ENCODE measurements at places on chromosomes 12 and 14. TPM values are rescaled to one million over a fixed set of nuclear protein-coding genes. Genes with fewer than 3 reads are reported as not detected.

GRCh38 chr12:127640181-127640886 lies 626.6 kb upstream of the TMEM132C start:
- no peak overlapping the region for H3K27ac ChIP-seq
- H3K36me3 ChIP-seq: no peaks in the 10 kb centered on the region
- peaks cover 8% of the 10 kb centered on the region for H3K4me1 ChIP-seq
- no peak for DNase-seq

DNA sequence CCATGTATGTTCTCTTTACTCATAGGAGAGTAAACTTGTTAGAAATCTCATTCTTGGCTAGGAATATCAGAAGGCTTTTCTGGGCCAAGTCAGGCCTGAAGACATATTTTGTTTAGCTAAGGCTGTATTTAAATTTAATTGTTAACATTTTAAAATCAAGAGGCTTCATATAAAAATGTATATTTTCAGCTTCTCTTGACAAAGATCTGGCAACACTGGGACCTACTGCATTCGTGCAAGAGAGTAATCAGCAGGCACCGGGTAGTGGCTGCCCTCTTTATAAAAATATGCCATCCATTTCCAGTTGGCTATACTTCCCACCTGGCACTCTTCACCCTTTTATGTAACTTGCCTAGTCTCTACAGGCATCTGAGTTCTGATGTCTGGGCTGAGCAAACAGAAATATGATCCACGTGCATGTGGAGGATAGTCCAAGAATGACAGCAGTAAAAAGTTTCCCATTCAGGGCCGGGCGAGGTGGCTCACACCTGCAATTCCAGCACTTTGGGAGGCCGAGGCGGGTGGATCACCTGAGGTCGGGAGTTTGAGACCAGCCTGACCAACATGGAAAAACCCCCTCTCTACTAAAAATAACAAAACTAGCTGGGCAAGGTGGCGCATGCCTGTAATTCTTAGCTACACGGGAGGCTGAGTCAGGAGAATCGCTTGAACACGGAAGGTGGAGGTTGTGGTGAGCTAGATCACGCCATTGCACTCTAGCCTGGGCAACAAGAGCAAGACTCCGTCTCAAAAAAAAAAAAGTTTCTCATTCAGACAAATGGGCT lies 2.0 kb upstream of the SOS2 start:
- H3K36me3 ChIP-seq: peaks cover 5% of the 10 kb centered on the region
- H3K27me3 ChIP-seq: no peaks in the 10 kb centered on the region
- H3K4me3 ChIP-seq: no peak overlapping the region
- no peak overlapping the region for H3K27ac ChIP-seq
- H3K4me1 ChIP-seq: peaks cover 19% of the 10 kb centered on the region
- DNase-seq: no peak

- no peaks in the 10 kb centered on the region for H3K36me3 ChIP-seq
- peaks cover 13% of the 10 kb centered on the region for H3K4me1 ChIP-seq
- H3K27me3 ChIP-seq: peaks cover 93% of the 10 kb centered on the region
- H3K27ac ChIP-seq: no peak overlapping the region
- no peak overlapping the region for H3K4me3 ChIP-seq
These were observed 8.0 kb downstream of the AGAP2 start for GRCh38 chr12:57730336-57731067.

- DNase-seq: peak; percentile 35
- H3K4me3 ChIP-seq: peak overlapping the region; percentile 45
- H3K36me3 ChIP-seq: no peaks in the 10 kb centered on the region
- peaks cover 5% of the 10 kb centered on the region for H3K27me3 ChIP-seq
These were observed 13.2 kb upstream of the SERPINA3 start for GRCh38 chr14:94598816-94599655.

DNA sequence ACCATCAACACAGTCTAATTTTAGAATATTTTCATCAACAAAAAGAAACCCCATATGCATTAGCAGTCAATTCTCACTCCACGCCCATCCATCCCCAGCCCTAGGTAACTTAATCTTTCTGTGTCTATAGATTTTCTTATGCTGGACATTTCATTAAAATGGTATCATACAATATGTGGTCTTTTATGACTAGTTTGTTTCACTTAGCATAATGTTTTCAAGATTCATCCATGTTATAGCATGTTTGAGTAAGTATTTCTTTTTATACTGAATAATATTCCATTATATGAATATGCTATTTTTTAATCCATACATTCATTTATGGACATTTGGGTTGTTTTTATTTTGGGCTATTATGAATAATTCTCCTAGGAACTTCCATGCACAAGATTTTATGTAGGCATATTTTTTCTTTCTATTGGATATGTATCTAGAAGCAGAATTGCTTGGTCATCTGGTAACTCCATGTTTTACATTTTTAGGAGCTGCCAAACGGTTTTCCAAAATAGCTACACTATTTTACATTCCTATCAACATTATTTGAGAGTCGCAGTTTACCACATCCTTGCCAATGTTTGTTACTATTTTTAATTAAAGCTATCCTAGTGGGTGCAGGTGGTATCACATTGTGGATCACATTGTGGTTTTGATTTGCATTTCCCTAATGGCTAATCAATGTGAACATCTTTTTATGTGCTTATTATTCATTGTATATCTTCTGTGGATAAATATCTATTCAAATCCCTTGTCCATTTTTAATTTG lies 49.0 kb downstream of the RERG start:
- no peak for DNase-seq
- H3K36me3 ChIP-seq: no peaks in the 10 kb centered on the region
- H3K4me1 ChIP-seq: peaks cover 2% of the 10 kb centered on the region
- H3K4me3 ChIP-seq: no peak overlapping the region

DNA sequence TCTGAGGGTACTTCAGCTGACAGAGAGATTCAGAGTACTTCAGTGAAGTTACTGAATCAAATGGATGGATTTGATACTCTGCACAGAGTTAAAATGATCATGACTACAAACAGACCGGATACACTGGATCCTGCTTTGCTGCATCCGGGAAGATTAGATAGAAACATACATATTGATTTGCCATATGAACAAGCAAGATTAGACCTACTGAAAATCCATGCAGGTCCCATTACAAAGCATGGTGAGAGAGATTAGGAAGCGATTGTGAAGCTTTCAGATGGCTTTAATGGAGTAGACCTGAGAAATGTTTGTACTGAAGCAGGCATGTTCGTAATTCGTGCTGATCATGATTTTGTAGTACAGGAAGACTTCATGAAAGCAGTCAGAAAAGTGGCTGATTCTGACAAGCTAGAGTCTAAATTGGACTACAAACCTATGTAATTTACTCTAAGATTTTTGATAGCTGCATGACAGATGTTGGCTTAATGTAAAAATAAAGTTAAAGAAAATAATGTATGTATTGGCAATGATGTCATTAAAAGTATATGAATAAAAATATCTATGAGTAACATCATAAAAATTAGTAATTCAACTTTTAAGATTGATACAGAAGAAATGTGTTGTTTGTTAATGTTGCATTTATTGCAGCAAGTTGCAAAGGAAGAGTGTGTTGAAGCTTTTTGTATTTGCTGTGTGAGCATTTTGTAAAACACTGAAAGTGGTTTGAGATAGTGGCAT lies 136.1 kb upstream of the RAP1B start:
- no peak overlapping the region for H3K4me3 ChIP-seq
- H3K4me1 ChIP-seq: no peaks in the 10 kb centered on the region
- H3K27ac ChIP-seq: no peak overlapping the region
- no peak for DNase-seq

DNA sequence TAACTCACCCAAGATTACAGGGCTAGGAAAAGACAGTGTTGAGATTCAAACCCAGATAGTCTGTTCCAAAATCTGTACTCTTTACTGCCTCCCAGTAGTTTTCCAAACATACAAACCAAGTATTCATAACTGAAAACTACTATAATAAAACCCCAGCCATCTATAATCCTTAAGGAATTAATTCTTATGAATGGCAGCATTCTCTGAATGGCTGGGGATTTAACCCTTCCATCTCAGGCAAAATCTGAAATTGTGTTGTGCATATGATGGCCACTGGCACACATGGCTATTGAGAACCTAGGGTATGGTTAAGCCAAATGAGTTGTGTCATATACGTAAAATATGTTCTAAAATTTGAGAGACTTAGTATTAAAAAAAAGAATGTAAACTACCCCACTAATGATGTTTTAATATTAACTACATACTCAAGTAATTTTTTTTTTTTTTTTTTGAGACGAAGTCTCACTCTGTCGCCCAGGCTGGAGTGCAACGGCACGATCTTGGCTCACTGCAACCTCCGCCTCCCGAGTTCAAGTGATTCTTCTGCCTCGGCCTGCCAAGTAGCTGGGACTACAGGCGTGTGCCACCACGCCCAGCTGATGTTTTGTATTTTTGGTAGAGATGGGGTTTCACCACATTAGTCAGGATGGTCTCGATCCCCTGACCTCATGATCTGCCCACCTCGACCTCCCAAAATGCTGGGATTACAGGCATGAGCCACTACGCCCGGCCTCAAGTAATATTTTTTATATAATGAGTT lies 16.7 kb downstream of the PPP1R13B start:
- H3K4me1 ChIP-seq: peaks cover 4% of the 10 kb centered on the region
- DNase-seq: no peak
- no peaks in the 10 kb centered on the region for H3K27me3 ChIP-seq
- no peak overlapping the region for H3K27ac ChIP-seq
- H3K4me3 ChIP-seq: no peak overlapping the region
- no peaks in the 10 kb centered on the region for H3K36me3 ChIP-seq

GRCh38 chr12:52038447-52038846 lies 12.8 kb upstream of the NR4A1 start:
- peaks cover 22% of the 10 kb centered on the region for H3K27me3 ChIP-seq
- peak overlapping the region; percentile 83 for H3K4me3 ChIP-seq
- H3K4me1 ChIP-seq: peaks cover 7% of the 10 kb centered on the region
- peak overlapping the region; percentile 82 for H3K27ac ChIP-seq

DNA sequence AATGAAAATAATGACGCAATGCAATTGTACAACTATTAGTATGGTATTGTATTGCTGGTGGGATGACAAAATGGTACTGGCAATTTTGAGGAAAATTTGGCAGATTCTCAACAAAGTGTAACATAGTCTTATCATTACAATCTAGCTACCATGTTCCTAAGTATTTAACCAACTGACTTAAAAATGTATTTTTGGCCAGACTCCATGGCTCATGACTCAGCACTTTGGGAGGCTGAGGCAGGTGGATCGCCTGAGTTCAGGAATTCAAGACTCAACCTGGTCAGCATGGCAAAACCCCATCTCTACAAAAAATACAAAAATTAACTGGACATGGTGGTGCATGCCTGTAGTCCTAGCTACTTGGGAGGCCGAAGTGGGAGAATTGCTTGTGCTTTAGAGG lies 1409.5 kb downstream of the AACS start:
- H3K4me1 ChIP-seq: no peaks in the 10 kb centered on the region
- H3K36me3 ChIP-seq: no peaks in the 10 kb centered on the region
- no peak overlapping the region for H3K4me3 ChIP-seq
- H3K27ac ChIP-seq: no peak overlapping the region

DNA sequence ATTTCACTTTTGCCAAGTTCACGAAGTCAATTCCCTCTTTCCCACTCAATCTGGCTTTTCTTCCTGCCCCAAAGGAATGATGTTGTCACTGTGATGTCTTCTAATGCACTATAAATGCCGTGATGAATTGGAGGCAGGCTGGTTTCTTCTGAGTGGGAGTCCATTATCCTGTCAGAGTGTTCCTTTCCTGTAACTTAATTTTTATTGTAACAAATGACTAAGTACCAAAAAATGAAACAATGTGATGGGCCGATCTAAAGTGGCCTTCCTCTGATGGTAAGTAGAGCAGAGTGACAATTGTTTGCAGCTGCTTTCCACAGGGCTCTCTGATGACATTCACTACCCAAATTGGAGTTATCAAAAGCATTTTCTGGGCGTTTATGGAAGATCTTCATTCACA lies 22.2 kb downstream of the TMEM30B start:
- no peak overlapping the region for H3K27ac ChIP-seq
- DNase-seq: no peak
- peaks cover 3% of the 10 kb centered on the region for H3K4me1 ChIP-seq
- no peak overlapping the region for H3K4me3 ChIP-seq
- no peaks in the 10 kb centered on the region for H3K36me3 ChIP-seq

DNA sequence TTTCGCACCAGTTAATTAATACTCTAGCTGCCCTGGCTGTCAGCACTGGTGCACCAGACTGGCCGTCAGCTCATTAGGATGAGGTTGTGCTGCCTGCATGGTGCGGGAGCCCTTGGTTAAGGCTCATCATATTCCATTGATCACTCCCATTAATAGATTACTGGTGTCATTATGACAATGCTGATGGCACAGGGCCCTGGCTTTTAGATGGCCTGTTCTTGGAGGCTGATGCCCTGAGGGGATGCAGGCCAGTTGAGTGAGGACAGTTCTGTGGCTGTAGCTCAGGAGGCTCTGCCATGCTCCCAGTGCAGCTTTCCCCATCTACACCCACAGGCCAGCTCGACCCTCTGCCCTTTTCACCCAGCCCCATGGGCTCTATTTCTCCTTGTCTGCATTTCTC lies 126.6 kb downstream of the PRMT8 start:
- H3K4me3 ChIP-seq: no peak overlapping the region
- peaks cover 7% of the 10 kb centered on the region for H3K27me3 ChIP-seq
- H3K27ac ChIP-seq: no peak overlapping the region
- no peak for DNase-seq

DNA sequence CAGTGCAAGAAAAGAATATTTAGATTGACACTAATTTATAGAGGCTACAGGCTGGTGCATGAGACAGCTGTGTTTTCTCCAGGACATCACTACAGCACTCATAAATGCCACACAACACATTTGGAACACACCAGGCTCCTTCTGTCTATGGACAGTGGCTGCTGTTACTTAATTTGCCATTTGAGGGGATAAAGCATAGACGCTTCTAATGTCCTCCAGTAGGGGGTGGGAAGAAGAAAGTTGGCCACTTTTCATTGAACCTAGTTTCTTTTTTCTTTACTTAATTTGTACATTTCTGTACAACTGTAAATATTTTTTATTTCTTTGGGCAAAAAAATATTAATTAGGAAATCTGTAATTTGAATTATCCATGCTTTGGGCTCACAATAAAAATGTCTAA lies 12.4 kb upstream of the RTN1 start:
- no peak for DNase-seq
- H3K4me1 ChIP-seq: no peaks in the 10 kb centered on the region
- H3K4me3 ChIP-seq: no peak overlapping the region
- no peak overlapping the region for H3K27ac ChIP-seq

GRCh38 chr14:61663312-61663979 lies 31.9 kb upstream of the HIF1A start:
- H3K36me3 ChIP-seq: no peaks in the 10 kb centered on the region
- H3K27ac ChIP-seq: no peak overlapping the region
- no peak for DNase-seq
- no peaks in the 10 kb centered on the region for H3K4me1 ChIP-seq

GRCh38 chr14:101490771-101491170 lies 70.5 kb upstream of the DIO3 start:
- peaks cover 12% of the 10 kb centered on the region for H3K27me3 ChIP-seq
- H3K4me1 ChIP-seq: peaks cover 6% of the 10 kb centered on the region
- no peak overlapping the region for H3K27ac ChIP-seq
- H3K4me3 ChIP-seq: no peak overlapping the region

The ZNF384 gene
- 159 TPM for total RNA-seq

The ATXN7L3B gene
- total RNA-seq: 75.3 TPM

The SMIM41 gene
- not detected for total RNA-seq

The OR6C2 gene
- total RNA-seq: not detected
